ENCODE measurements at places on chromosomes 11 and 22.

DNA sequence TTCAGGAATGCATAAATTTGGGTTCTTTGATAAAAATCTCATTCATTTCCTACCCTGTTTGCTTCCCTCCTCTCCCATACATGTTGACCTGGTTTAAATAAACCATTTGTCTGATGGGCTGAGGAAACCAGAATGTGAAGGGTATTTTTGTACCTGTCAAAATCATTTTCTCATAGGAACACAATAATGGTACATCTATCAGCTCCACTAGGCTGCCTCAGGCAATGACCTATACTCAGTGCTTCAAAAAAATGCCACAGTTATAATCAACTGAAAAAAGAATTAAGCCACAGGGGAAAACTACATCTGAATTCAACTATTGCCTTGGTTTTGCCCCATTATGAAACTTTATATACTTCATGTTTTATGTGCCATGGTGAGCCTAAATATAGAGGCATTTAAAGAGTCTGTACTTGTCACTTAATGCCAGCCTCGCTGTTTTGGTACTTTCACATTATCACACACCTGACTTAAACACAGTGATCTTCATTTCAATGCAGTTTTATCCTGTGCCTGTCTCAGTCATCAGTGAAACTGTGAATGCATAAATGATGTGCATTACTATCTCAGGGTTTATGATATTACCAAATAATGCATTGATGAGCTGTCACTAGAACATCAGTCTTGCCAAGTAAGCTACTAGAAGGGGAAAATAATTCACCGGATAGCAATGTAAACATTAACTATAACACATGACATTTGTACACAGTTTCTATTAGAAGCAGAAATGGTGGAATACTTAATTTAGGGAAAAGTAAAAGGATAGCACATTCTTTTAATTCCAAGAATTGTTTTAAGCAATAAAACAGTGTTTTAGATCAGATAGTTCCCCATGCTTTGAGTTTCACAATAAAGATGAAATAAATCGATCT, 92.7 kb downstream of the MSANTD4 start:
- no peak for DNase-seq

DNA sequence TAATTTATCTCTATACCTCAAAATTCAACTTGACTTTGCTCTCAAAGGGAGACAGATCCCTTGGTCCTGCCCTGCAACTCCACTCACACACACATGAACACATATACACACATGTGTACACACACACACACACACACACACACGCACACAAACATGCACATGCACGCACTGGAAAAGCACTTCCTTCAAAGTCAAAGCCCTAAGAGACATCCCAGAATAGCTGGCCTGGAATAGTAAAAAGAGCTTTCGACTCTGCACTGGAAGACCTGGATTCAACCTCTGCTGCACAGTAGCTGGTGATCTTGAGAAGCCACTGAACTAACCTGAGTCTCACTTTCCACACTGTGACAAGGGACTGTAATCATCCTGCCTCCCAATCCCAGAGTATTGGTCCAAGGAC, 26.8 kb downstream of the TENM4 start:
- no peak for DNase-seq

DNA sequence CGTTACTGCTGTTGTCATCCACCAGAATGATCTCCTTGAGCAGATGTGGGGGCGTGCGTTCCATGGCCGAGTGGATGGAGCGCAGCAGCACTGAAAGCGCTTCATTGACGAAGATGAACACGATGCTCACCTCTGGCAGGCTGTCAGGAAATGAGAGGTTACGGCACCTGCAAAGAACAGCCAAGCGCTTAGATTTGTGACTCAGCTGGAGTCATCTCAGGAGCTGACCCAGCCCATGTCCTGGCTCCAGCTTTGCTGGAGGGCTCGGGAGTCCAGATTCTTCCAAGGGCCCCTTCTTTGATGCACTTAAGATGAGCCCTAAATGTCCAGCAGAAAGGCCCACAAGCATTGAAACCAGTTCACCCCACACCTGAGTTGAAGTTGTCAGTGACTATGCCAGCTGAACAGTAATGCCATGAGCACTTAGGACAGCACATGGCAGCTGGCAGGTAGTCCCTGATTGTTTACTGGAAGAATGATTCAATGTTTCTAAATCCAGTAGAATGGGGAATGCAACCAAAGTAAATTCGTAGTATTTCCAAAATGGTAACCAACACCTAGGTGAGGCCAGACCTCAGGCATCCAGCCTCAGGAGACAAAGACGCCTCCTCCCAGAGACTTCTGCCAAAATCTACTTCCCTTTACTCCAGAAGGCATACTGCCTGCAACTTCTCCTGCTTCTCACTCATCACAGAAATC, 79.7 kb upstream of the CSNK2A3 start:
- no peak for DNase-seq

DNA sequence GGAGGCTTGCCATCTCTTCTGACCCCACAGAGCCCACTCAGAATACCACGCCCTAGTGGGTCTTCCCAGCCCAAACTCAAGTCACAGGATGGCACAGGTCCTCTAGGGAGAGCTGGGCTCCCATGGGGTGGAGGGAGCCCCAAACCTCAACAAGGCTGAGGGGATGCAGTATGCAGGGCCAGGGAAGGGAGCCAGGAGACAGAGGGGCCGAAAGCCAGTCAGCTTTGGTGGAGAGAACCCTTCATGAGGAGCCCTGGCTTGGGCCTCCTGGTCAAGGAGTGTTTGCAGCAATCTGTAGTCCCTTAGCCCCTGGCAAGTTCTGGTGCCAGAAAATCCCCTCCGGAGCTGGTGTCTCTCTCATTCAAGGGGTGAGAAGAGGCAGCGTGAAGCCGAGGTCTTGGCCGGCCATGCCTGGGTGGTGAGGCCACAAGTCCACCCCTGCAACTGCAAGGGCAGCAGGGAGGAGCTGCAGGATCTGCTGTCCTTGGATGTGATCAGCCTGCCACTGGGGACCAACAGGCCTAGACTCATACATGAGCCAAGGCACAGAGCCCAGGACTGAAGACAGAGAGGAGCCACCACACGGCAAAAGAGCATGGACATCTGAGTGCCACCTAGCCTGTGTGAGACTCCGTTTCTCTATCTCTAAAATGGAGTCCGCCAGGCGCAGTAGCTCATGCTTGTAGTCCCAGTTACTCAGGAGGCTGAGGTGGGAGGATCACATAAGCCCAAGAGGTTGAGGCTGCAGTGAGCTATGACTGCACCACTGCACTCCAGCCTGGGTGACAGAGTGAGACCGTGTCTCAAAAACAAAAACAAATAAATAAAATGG, 24.1 kb downstream of the NEAT1 start:
- DNase-seq = no peak

DNA sequence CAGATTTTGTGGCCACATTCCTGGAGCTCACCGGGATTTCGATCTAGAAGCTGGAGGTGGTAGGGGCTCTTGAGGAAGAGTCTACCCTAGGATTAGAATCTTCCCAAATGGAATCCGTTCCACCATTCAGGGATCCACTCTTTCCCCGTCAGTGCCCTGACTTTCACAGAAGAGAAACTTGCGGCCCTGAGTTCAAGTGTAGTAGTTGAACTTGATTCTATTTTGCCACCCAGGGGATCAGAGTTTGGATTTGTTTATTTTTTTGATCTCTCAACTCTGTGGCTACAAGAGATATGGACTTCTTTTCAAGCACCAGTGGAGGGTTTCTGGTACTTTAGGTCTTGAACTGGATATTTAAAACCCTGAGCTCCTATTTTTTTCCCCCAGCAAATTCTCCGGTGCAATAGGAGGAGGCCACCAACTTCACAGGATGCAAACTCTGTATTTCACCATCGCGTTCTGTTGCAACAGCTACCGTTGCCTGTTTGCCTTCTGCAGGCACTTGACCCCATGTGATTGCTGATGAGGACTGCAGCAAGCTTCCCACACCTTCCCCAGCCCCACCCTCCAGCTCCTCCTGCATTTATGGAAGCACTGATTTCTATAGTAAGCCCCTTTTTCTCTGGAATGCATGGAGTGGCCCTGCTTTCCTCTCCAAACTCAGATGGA, 14.8 kb upstream of the MRGPRF start:
- no peak for DNase-seq

- no peak for DNase-seq
Measured at GRCh38 chr22:45904236-45904635, 72.7 kb downstream of the WNT7B start.

GRCh38 chr11:104995001-104995408, 26.6 kb upstream of the CASP4 start:
- no peak for DNase-seq

- DNase-seq = no peak
Measured at GRCh38 chr11:89220684-89221339, 43.1 kb downstream of the TYR start.

DNA sequence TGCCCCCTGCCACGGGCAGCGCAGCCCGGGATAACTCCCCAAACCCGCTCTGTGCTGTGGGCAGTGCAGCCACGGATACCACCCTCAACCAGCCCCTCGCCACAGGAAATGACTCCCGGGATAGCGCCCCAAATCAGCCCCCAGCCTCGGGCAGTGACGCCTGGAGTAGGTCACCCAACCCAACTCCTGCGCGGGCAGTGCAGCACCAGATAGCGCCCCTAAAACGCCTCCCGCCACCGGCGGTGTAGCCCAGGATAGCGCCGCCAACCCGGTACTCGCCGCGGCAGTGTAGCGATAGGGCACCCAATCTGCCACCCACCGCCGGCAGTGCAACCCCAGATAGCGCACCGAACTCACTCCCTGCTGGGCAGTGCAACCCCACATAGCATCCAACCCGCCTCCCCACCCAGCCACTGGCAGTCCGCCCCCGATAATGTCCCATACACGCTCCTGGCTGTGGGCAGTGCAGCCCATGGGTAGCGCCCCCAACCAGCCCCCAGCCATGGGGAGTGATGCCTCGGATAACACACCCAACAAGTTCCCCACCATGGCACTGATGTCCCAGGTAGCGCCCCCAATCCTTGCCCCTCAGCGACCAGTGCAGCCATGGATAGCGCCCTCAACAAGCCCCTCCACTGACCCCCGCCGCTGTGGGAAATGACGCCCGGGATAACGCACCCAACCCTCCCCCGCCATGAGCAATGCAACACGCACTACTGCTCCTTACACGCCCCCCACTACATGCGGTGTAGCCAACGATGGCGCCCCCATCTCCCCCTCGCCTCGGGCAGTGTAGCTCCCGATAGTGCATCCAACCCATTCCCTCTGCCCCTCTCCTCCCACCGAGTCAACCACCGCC, 1.5 kb downstream of the RFPL2 start:
- no peak for DNase-seq

DNA sequence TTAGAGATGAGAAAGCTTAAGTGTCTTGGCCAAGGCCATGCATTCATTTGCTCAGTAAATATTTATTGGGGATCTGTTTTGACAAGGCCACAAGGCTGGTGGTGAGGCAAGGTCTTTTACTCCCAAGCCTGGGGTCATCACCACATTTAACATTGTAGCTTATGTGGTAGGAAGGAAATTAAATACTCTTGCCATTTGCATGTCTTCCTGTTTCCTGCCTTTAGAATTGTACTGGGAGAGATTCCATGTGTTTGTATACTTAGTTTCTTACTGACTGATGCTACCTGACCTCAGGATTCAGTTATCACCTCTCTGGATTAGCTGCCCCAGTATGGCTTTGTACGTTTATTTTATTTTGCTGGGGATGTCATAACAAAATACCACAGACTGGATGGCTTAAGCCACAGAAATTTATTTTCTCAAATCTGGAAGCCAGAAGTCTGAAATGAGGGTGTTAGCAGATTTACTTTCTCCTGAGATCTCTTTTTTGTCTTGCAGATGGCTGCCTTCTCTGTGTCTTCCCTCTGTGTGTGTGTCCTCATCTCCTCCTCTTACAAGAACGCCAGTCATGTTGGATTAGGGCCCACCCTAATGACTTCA, 44.8 kb downstream of the SPECC1L start:
- DNase-seq = no peak

DNA sequence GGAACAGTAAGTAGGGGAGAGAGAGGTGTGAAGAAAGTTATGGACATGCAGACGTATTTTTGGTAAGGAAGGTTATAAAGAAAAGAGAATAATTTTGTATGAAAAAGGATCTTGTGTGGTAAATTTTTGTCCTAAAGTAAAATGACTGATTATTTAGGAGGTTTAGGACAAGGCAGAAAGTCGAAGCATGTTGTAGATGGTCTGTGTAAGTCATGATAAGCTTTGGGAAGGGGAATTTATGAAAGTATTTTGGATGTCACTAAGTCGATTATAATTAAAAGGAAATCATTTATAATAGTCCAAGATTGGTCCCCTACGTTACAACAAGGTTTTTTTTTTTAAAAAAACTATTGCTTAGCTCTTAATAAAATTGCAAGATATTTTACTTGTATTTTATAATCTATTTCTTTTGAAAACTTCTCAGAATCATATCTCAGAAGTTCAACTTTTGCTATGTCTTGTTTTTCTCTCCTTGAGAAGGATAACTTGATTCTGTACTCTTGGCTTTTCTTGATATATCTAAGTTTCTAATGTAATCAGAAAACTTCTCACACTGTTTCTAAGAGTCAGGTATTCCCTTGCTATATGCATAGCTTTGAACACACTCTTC, 10.9 kb upstream of the CABP2 start:
- DNase-seq = no peak

DNA sequence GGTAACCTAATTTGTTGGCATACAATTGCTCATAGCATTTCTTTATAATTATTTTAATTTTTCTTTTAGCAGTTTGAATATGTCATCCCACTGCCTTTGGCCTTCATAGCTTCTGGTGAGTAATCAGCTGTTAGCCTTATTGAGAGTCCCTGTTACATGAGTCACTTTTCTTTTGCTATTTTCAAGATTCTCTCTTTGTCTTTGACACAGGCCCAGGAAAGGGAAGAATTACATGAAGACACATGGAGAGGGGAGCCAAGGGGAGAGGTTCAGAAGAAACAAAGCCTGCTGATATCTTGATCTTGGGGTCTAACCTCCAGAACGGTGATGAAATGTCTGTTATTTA, 418.2 kb downstream of the METTL15 start:
- no peak for DNase-seq

GRCh38 chr11:76209375-76209972, 3.2 kb upstream of the WNT11 start:
- DNase-seq = no peak

DNA sequence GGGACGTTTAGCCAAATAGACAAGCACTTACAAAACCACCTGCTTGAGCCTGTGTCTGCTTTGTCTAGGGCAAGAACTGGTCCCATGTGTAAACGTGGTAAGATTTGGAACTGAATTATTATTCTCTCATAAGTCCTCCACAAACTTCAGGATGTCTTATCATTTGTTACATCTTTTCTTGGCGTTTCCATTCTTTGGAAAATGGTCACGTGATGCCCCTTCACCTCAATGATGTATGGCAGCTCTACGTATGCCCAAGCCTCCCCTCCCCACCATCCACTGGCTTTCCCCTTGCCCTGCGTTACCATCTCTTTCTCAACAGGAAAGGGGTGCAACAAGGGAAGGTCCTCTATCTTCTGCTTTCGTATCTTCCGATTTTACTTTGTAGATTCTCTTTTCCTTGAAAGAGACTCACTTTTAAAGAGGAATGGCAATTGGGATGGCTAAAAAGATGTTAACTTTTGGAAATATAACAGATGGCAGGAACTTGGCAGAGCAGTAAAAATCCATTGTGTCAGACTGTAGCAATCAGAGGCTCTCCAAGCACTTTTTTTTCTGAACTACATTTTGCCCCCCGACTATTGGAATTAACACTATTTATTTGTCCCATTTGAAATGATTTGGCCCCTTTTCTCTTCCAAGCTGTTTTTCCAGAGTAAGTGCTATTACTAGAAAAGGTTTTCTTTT, 117.6 kb downstream of the FAT3 start:
- no peak for DNase-seq

All from skeletal muscle cell (primary cell).